ENCODE measurements at places on chromosomes 3 and 15. TPM values are rescaled to one million over a fixed set of nuclear protein-coding genes. Genes with fewer than 3 reads are reported as not detected.
A peak's percentile ranks its signal among the peaks of the same experiment; 100 is the strongest.

- peaks cover 26% of the 10 kb centered on the region for H3K4me1 ChIP-seq
- peak; percentile 23 for DNase-seq
- H3K27me3 ChIP-seq: no peaks in the 10 kb centered on the region
- H3K4me3 ChIP-seq: peak overlapping the region; percentile 72
These were observed 9.9 kb upstream of the LEKR1 start for GRCh38 chr3:156816091-156816793.

GRCh38 chr3:27596334-27596841 is 112.2 kb upstream of the SLC4A7 start:
- no peaks in the 10 kb centered on the region for H3K36me3 ChIP-seq
- H3K27ac ChIP-seq: no peak overlapping the region
- DNase-seq: no peak
- H3K27me3 ChIP-seq: no peaks in the 10 kb centered on the region
- peaks cover 4% of the 10 kb centered on the region for H3K4me1 ChIP-seq

GRCh38 chr3:187093320-187093719 is 46.0 kb downstream of the RPL39L start:
- no peaks in the 10 kb centered on the region for H3K27me3 ChIP-seq
- no peaks in the 10 kb centered on the region for H3K36me3 ChIP-seq
- H3K4me3 ChIP-seq: no peak overlapping the region
- H3K4me1 ChIP-seq: no peaks in the 10 kb centered on the region
- no peak for DNase-seq

DNA sequence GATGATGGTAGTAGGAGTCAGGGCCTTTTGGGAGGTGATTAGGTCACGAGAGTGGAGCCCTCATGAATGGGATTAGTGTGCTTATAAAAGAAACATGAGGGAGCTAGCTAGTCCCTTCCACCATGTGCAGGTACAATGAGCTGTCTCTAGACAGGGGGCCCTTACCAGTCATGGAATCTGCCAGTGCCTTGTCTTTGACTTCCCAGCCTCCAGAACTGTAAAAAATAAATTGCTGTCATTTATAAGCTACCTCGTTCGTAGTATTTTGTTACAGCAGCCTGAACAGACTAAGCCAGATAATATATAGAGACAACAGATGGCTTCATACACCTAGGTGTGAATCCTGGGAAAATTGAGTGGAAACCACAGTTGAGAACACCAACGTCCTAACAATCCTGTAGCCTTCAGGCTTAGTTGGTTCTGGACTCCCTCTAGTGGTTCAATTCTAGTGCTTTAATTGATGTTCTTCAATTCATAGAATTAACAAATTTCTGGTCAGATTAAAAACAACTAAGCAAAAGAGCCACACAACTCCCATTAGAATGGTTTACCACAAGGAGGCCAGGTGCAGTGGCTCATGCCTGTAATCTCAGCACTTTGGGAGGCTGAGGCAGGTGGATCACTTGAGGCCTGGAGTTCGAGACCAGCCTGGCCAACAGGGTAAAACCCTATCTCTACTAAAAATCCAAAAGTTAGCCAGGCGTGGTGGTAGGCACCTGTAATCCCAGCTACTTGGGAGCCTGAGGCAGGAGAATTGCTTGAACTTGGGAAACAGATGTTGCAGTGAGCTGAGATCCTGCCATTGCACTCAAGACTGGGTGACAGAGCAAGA is 21.3 kb upstream of the GATM start:
- H3K27me3 ChIP-seq: no peaks in the 10 kb centered on the region
- no peak for DNase-seq
- H3K27ac ChIP-seq: no peak overlapping the region
- H3K4me1 ChIP-seq: peaks cover 16% of the 10 kb centered on the region
- no peak overlapping the region for H3K4me3 ChIP-seq

Gene CACNA1D
- total RNA-seq: 0.33 TPM

Gene KCNMB3
- total RNA-seq: 1.1 TPM
